Muscle of arm (tissue), 14 donors: ENCODE measurements at places on chromosomes 5 and 9.

GRCh38 chr5:88883836-88884607 lies 1.0 kb upstream of the MEF2C start:
- DNase-seq, result peak; percentile 80

DNA sequence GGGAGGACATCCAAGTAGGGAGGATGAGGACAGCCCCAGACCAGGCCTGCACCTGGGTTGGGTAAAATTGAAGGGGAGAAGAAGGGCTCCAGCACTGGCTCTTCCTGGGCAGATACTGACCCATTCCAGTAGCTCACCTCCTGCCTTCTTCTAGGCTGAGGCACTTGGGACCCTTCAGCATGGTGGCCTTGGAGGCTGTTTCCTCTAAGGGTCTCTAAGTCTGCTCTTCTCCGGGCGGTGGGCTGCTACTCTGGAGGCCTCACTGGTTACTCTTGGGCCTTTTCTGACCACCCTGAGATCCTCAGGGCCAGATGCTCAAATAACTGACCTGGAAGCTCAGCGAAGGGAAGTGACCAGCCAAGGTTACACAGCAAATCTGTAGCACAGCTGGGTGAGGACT lies 2.8 kb upstream of the TIFAB start:
- no peak for DNase-seq

- DNase-seq, result no peak
These were observed 7.1 kb upstream of the PJA2 start for GRCh38 chr5:109416882-109417281.

DNA sequence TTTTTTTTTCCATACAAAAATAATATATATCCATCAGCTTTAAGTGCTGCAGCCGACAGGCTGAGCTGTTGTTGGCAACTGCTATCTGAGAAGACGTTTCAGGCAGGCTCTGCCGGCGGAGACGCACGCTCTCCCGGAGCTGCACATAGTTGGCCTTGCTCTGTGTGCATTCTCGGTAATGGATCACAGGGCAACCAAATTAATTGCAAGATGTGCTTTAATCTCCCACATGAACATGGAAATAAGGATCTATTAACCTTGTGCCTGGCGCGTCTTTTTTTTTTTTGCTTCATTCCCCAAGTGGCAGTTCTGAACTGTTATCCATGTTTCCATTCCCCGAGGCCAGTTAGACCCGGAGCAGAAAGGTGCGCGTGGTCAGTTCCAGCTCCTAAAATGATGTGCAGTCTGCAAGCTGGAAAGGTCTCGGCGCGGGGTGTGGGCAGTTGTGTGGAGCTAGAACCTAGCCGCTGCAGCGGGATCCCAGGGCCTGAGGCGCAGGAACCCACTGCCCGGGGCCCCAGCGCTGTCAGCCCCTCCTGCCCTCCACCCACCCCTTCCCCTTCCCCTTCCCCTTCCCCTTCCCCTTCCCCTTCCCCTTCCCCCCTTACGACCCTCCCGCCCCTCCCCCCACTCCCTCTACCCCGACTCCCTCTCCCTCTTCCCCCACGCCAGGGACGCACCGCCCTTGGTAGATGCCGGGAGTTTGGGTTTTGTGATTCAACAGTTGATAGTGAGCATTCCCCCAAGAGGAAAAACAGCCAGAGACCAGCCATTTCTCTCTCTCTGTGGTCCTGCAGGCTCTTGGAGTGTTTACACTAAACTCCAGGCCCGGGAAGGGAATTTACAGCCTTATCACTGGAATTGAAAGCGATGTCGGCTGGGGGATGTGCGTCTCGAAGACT lies 137.8 kb downstream of the CEP120 start:
- DNase-seq, result peak; percentile 58

GRCh38 chr9:1469996-1470395 lies 419.8 kb downstream of the DMRT2 start:
- DNase-seq, result no peak

GRCh38 chr9:132942541-132943182 lies 1.8 kb downstream of the TSC1 start:
- no peak for DNase-seq

DNA sequence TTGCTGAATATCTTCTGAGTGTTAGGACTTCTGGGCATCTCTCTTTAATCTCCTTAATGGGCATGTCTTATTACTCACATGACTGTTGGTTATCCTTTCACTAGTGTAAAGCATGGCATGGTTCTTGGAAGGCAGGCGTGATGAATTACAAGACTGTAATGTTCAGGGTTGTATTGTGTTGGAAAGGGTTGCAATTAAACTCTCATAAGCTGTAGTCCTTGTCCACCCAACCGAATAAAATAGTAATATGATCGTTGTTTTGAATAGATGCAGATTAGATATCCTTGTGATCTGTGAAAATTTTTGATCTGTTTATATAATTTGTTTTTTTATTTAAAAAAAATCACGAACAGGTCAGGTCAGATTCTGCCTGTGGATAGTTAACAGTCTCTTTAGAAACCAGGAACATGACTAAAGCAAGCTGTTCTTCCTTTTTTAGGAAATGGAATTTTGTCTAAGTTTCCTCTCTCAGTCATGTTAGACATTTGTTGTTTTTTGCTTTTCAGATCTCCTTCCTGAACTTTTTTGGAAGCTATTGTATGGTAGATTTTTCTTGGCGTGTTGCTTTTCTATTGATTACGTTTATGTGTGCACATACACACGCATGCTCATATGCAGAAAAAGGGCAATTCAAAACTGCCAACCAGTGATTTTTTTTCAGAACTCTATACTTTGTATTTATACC lies 121.8 kb downstream of the ARHGEF28 start:
- no peak for DNase-seq

- no peak for DNase-seq
These were observed 58.4 kb upstream of the FOXE1 start for GRCh38 chr9:97794666-97795065.

DNA sequence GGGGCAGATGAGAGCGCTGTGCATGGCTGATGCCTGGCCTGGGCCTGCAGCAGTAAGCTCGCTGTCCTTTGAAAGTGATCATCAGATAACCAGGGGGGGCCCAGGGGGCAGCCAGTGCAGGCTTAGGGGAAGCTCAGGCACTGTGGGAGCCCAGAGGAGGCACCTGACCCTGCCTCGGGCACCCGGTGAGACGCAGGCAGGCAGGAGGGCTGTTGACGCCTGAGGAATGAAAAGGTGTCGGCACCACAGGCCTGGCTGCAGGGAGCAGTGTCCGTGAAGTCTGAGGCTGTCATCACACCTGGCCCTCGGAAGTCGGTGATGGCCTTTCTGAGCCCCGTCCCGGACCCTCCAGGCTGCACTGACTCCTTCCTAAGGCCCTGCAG lies 84.6 kb downstream of the RXRA start:
- no peak for DNase-seq

GRCh38 chr5:127423173-127423798 lies 94.2 kb upstream of the PRRC1 start:
- no peak for DNase-seq

- no peak for DNase-seq
These were observed 67.9 kb upstream of the TNFSF8 start for GRCh38 chr9:114998326-114998725.

- no peak for DNase-seq
These were observed 1.7 kb downstream of the GPRIN1 start for GRCh38 chr5:176608142-176608705.

DNA sequence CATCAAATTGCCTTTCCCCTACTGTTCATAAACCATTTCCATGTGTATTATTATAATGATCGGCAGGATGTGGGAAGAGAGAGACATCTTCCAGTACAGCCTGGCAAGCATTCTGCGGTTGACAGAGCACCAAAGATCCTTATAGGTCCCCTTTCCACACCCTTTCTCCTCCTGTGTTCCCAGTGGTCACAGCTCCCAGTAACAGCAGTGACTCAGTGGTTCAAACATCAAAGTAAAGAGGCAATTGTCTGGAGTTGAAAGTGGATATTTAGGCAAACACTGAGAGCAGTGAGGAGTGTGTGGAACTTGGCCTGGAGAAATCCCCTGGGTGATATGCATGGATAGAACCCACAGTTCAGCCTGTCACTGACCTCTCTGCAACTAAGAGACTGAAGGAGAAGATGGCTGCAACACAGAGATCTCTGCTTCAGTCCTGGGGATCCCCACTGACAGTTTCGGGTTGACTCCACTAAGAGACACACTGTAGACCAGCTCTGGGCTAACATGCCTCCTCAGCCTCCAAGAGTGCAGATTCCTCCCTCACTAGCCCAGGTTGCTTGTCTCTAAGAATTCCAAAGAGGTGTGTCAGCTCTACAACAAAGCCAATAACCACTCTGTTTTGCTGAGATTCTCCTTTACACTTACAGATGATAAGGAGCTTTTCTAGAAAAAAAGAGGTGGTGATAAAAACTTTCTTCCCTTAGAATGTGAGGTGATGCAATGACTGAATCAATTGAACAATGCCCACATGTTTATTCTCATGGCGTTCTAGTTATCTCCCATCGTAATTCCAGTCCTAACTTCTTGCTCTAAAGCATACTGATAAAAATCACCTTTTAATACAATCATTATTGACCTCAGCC lies 94.4 kb upstream of the IL6ST start:
- no peak for DNase-seq

- DNase-seq, result no peak
These were observed 343.7 kb downstream of the EBF1 start for GRCh38 chr5:158755986-158756385.

- DNase-seq, result no peak
These were observed 157.5 kb downstream of the DMRT2 start for GRCh38 chr9:1207686-1208085.

GRCh38 chr5:82445726-82446335 lies 167.7 kb upstream of the RPS23 start:
- DNase-seq, result no peak

DNA sequence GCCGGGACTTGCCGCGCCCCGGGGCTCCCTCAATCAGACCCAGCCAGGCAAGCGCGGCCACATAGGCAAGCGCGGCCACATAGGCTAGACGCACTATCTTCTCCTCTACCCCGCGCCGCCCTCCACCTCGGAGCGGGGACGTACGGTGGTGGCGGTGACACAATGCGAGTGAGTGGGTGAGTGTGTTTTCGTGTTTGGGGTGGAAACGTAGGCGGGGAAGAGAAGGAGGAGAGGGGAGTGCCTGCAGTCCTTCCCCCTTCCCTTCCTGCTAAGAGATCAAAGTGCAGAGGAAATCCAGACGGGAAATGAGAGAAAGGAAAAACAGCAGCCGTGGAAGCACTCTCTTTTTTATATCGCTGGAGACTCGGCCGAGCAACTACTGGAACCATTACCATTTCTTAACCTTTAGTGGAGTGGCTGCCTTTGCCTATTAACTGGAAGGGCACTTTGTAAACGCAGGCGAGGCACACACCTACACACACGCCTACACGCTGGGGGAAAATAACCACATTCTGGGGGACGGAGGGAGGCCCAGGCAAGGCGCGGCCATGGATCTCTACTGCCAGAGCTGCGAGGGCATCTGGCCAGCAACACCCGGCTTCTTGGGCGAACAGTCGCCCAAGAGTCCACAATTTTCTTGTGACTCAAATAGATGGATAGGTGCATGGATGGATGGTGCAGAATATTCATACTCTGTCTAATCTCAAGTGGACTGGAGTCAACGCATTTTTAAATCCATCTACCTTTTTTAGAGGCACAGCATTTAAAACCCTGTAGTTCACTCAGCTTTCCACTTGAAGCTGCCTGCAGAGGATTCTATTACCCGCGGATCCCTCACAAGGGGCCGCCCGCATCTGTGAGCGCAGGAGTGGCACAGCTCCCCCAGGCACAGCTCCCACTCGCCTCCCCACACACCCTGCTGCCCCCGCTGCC lies 2.1 kb downstream of the EDIL3 start:
- DNase-seq, result peak; percentile 25

- DNase-seq, result no peak
These were observed 22.9 kb upstream of the CFAP95 start for GRCh38 chr9:69797675-69798074.

DNA sequence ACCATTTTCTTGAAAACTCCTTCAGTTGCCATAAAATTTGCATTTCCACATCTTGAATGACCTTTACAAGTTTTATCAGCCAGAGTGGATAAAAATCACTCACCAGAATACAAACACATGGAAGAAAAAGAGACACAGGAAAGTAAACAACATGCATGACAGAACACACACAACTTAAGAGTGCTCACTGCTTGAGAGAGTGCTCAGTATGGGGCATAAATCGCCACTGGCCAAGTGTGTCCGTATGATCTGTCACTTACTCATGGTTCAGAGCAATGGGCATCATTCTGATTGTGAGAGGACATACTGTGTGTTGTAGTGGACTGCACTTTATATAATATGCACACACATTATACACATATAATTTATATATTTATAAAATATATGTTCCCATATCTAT lies 155.6 kb upstream of the NTRK2 start:
- no peak for DNase-seq

- no peak for DNase-seq
These were observed 20.1 kb downstream of the SLC35D2 start for GRCh38 chr9:96363175-96363967.

- DNase-seq, result no peak
These were observed 73.1 kb downstream of the COL15A1 start for GRCh38 chr9:99016681-99017387.

DNA sequence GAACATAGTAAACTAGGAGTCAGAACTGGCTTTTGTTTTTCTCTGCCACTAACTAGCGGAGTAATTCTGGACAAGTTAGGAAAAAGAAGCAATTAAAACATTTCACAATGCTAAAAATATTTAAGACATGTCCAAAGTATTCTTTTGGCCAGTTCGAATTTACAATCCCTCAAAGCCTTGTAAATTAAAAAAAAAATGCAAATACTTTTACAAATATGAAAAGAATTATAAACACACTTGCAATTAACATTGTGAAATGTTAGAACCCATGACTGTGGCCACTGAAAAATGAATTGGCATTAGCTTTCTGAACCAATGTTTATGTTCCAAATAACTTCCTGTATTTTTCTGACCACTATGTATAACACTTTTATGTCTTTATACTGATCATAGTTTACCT lies 2.2 kb downstream of the RAD1 start:
- no peak for DNase-seq

- peak; percentile 95 for DNase-seq
These were observed 923 bp upstream of the PLK2 start for GRCh38 chr5:58460732-58461286.

- no peak for DNase-seq
These were observed 51.4 kb downstream of the CFAP77 start for GRCh38 chr9:132461281-132461896.

GRCh38 chr5:115558388-115558956 lies 13.9 kb upstream of the FEM1C start:
- no peak for DNase-seq

DNA sequence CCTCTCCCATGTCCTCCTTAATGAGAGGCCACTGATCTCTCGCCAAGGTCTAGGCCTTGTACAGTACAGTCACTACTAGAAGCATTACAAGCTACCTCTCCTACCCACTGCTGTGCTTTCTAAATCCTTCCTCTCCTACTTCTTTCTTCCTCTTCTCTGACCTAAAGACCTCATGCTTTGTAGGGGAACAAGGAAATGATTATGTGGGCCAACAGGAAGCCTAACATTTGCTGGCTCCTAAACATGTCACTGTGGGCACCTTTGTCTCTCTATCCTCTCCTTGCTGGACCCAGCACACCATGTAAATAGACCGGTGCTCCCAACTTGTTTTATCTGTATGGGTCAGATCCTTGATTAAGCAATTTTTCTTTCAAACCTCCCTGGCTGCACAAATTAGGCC lies 16.7 kb downstream of the SLC28A3 start:
- no peak for DNase-seq
